D341Med (cell line): ENCODE measurements at places on chromosomes 7 and 10.

GRCh38 chr7:143351060-143351459 is 11.5 kb downstream of the FAM131B start:
- no peak for DNase-seq

DNA sequence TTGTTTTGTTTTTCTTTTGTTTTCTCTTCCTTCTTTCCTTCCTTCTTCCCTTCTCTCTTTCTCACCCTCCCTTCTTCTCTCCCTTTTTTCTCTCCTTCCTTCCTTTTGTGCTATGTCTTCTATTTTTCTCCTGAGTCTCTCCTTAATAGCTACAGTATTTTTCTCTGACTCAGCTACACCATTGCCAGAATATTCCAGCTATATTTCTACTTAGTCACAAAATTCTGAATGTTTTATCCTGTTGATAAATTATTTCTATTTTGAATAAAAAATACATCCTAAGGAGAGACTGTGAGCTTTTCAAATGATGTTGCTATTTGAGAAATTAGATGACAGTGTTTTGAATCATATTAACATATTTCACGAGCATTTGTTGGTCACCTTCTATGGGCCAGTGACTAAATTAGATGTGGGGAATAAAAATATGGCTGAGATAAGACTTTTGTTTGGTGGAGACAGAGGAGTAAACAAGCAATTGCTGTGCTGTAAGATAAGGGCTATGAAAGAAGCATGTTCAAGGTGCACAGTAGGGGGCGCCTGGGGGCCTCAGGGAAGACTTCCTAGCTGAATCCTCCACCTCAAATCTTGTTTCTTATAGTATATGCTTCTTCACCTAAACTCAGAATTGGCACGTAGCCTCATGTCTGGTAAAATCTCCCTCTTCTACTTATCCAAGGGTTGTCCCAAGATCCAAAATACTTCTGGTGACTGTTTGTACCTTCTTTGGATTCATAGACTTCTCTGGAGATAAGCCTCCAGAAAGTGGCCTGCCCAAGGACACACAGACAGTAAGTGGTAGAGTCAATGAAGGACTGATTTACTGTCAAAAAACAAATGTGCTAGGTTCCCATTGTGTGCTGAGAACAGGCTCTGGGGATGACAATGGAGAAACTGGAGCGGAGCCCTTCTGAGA is 115.5 kb upstream of the CREB5 start:
- peak; percentile 50 for DNase-seq

GRCh38 chr7:156778668-156779067 is 114.3 kb downstream of the LMBR1 start:
- DNase-seq = no peak

DNA sequence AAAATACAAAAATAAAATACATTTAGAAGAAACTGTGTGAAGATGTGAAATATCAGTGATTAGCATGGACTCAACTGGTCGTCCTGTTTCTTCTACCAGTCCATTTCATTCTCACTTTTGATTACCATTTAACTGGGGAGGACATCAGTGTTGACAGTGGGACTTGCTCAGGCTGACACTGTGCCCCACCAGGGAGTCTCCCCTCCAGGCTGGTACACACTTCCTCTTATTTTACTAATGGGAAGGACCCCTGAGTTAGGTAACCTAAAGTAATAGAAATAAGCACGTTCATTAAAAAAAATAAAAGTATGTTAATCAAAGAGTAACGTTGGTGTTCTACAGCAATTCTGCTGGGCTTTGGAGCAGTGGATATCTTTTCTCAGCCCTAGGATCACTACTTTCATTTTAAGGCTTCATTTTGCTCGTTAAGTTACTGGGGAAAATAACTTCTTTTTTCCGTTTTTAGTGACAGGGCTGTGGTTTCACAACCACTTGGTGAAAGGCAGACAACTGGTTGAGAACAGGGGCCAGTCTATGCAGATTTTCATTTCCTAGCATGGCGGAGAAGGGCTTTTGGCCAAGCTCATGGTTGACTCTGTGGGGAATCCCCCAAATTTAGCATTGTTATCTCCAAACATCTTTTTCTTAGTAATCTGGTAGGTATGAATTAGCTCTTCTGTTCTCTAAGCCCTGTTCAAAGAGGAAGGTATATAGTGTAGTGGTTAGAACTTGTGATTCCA is 2.1 kb downstream of the SNX10 start:
- no peak for DNase-seq

GRCh38 chr7:112622159-112622715 is 141.4 kb downstream of the LSMEM1 start:
- DNase-seq = no peak

DNA sequence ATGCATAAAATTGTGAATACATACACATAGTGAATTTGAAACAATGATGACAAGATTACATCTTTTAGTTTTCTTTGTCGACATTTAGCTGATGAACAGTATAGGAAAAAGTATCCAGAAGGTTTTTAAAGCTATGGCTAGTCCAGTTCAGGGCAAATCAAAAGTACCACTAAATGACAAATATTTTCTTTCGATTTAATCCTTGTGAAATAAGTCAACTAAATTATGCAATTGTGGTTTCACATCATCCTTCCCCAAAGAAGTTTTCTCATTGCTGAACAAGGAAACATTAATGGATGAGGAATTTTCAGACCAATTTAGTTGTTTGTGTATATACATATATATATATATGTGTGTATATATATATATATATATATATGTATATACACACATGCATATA is 774.0 kb downstream of the DNAJB9 start:
- no peak for DNase-seq

DNA sequence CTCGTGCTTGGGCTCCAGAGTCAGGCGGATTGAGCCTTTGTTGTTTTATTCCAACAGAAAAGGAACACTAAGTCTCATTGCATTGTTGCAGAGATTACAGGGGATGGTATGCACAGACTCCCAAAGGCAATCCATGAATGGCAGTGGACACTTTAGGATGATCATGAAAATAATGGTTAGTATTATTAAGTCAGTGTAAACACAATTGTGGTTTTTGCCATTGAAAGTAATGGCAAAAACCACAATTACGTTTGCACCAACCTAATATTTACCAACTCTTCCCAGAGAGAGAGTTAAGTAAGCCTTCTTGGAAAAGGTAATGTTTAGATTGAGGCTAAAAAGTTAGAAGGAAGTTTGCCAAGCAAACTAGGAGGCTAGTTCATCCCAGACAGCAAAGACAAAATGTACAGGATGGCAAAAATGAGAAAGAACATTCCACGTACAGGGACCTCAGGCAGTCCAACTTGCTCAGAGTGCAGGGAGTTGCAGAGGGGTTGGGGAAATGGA is 72.9 kb upstream of the AMPH start:
- DNase-seq = no peak

DNA sequence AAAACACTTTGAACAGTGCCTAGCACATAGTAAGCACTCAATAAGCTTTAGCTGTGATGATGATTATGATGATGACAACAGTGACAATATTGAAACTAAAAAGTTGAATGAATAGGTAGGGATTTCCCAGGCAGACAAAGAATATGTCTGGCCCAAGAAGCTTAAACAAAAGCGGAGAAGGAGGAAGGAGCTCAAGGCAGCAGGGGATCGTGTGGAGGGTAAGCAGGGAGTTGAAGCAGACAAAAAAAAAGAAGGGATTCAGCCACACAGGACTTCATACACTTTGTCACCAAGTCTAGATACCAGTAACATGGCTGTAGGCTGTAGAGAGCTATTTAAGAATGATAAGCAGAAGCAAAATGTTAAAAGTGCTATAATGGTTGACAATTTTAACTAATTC is 144.0 kb downstream of the CALN1 start:
- no peak for DNase-seq

DNA sequence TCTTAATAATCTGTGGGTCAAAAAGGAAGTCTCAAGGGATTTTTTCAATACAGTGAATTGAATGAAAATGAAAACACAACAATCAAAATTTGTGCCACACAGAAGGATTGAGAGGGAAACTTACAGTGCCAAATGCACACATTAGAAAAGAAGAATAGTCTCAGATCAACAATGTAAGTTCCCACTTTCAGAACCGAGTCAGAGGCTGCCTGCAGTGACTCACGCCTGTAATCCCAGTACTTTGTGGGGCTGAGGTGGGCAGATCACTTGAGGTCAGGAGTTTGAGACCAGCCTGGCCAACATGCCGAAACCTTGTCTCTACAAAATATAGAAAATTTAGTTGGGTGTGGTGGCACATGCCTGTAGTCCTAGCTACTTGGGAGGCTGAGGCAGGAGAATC is 12.5 kb upstream of the KEL start:
- no peak for DNase-seq

DNA sequence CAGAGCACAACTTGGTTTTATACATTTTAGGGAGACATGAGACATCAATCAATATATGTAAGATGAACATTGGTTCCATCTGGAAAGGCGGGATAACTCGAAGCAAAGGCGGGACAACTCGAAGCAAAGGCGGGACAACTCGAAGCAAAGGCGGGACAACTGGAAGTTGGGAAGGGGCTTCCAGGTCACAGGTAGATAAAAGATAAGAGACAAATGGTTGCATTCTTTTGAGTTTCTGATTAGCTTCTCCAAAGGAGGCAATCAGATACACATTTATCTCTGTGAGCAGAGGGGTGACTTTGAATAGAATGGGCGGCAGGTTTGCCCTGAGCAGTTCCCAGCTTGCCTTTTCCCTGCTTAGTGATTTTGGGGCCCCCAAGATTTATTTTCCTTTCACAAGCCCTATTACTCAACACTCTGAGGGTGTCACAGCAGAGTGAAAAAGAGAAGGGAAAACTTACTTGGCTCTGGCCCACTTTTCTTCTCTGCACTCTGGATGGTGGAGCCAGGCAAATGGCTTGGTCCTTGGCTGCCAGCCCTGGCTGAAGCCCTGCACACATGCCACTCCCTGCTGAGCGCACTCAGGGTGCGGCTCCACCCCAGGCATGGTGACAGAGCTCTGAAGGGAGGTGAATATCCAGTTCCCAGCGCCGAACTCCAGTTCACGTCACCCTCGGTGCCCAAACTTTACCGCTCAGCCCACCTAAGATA is 46.7 kb downstream of the PARD3 start:
- DNase-seq = no peak

DNA sequence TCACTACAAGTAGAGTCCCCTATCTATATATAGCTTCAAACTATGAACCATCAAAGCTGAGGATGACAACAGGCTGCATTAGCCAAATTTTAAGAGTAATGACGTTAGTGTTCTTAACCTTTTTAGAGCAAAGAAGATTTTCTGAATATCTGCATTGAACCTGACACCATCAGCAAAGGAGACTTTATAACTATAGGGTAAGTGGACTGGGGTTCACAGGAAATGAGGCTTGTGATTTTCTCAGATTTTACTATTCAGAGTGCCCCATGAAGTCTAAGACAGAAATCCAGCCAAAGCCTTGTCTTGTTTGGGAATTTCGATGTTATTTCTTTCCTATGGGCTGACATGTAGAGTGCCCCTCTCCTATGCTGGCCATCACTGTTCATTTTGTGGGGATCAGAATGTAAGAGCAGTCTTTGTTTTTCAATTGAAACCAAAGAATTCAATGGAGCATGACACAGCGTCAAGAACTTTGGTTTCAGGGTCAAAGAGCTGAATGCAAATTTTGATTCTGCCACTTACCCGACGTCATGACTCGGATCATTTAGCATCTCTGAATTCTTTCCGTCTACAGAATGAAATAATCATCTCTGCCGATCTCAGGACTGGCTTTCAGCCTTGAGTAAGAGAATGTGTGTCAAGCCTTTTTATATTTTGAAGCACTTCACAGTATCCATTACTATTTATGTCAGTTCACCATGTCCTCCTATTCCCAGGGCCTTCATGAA is 52.7 kb downstream of the DENND11 start:
- no peak for DNase-seq

DNA sequence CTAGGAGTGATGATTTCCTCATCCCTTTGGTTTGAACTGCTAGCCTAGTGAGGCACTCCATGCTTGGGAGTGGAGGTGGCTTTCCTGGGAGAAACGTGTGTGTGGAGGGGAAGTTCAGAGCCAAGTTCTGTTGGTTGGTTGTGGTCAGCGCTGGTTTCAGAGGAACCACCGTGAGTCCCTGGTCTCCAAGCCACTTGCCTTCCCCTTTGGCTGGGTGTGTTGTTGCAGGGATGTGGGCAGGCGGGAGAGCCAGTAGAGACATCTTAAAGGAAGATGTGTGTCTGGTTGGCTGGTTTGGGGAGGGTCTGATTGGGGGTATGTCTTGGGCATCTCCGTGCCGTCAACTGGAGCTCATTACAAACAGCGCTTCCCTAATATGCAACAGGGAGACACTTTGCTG is 130.8 kb upstream of the TCF7L2 start:
- DNase-seq = no peak

GRCh38 chr10:14926722-14927416 is 27.0 kb downstream of the DCLRE1C start:
- DNase-seq = no peak

DNA sequence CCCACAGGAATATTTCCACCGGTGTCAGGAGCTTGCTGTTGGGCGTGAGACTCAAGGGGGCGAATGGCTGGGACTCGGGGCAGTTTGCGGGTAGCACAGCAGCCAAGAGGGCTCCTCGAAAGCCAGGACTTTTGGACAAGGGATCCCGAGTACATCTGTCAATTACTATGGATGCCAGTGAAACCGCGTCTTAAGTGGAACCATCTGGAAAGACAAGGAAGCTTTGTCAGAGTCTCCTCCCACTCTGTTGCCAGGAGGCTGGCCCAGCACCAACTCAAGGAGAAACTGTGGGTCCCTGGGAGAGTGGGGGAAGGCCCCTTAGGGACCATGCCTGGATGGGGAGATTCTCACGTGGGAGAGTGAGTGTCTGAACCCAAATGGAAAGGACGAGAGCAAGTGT is 57.1 kb downstream of the C10orf143 start:
- no peak for DNase-seq

DNA sequence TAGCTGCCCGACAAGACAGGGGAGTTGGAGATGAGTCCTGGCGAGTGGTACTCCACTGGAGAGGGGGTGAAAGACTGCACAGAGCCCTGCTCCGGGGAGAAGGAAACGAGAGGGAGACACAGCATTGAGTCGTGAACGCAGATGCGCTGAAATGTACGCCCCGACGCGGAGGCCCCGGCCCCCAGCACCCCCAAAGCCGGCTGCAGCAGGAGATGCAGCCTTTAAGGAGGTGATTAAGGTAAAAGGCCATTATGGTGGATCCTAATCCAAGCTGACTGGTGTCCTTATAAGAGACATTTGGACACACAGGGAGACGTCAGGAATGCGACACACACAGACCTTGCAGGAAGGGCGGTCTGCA is 166.3 kb upstream of the IMMP2L start:
- no peak for DNase-seq

DNA sequence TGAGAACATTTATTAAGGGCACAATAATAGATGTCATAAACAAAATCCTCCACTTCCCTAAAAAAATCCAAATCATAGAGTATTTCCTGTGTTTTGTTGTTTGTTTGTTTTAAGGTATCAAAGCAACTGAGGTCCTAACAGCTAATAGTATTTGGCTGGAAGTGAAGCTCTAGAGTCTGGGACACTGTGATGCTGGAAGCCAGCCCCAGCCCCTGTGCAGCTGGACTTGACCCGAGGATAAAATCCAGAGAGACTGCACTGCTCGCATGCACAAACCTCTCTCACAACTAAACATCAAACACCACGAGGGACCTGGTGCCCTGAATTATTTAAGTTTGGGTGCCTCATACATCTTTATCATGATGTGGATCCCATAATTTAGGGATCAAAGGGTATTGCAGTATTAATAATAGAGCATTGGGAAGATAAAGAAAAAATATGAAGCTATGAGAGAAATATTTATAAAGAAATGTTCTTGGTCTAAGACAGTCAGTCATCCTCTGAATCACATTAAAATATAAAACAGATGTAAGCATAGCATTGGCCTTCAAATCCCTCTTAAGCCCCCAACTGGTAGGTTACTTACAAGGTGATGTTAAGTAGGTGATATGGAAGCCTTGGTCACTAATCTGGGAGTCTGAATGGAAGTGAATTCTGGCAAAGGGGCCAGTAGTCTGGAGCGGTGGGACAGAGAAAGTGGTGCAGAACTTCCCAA is 44.4 kb downstream of the CUBN start:
- DNase-seq = no peak
